ENCODE measurements at places on chromosomes 16 and 17.

GRCh38 chr16:7025616-7026190, 306.9 kb upstream of the RBFOX1 start:
- no peak for DNase-seq

DNA sequence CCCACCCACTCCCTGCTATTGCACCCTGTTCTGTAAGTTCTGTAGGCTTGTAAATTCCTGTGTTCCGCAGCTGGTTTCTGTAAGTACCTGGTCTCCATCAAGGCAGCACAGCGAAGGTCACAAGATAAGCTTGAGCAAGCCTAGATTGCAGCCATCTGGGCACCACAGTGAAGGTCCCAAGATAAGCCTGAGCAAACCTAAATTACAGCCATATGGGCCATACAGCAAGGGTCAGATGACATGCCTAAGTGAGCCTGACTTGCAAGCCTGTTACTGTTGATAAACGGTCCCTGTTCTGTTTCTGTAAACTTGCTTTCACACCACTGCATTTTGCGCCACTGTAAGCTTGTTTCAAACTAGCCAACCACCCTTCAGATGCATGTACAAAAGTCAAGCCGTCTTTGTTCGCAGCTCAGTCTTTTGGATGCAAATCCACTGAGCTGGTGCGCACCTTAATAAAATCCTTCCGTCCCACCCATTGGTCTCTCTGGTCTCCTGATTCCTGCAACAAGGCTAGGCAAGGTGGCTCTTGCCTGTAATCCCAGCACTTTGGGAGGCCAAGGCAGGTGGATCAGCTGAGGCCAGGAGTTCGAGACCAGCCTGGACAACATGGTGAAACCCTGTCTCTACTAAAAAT, 42.6 kb upstream of the ATF7IP2 start:
- no peak for DNase-seq

DNA sequence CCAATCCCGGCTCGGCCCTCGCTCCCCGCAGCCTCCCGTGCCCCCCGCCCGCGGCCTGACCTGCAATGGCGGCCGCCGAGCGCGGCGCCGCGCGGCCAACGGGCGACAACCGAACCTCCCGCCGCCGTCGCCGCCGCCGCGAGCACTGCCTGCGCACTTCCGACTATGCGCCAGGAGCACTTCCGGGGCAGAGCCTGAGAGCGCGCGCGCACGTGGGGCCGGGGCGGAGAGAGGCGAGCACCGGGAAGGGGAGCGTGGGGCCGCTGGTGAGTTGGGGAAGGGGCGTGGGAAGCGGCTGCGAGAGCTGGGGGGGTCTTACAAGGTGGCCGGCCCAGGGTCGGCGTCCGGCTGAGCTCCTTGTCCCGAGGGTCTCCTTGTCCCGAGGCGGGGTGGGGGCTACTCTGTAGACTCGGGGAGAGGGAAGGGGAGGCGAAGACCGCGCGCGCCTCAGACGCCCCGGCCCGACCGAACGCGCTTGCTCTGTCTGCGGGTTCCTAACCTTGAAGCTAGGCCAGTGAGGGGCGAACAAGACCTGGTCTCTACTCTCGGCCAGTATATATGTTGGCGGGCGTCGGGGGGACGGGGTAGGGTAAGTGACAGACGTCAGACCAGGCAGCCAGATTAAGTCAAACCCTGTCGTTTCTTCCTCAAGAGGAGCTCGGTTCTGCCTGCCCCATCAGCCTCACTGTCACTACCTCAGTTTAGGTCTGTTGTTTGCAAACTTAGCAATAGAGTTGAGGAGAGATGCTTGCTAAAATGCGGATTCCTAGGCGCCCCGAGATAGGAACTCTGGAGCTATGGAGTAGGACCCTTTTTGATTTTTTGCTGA, at the start of the genes CHTF8 and UTP4:
Gene CHTF8, minus strand, starts transcription at position 165 of the 829 bp plus-strand sequence. CDS start 11,130 bp downstream, outside the sequence.
Gene UTP4, plus strand, starts transcription at position 226 of the 829 bp plus-strand sequence. CDS start 811 bp downstream, outside the sequence.
- DNase-seq = peak; percentile 56

DNA sequence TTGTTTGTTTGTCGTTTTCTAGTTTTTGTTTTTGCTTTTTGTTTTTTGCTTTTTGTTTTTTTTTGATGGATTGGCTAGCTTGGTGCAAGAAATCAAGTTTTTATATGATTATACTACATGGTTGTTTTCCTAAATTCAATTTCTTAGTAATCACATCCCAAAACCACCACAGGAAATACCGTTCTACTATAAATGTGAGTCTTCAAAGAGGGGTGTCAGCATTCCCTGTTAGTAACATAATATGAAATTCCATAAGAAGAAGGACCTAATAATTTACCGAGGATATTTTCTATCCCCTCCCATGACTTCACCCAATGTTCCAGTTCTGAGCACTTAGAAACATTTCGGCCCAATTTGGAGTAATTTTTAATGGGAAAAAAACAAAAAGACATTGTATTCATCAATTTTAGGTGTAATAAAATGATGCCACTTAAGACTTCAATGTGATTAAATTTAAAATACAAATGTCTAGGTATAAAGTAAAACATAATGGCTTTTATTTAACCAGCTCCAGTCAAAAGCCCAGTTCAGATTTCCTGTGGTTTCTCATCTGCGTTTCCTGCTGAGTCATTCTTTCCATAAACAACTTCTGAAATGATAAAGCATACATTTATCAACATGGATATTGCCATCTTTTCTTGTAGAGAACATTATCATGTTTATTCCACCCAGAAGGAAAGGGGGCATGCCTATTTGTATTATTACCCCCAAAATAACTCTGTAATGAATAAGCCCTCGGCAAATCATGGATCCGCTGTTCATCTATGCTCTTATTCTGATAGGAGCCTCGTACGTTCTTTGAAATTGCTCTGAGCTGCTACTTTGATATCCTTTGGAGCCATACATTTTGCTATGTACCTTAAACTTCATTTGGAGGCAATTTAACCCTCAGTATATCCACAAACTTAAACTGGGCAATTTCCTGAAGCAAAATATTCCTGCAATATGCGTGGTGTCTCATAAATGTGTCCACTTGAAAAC, 28.1 kb downstream of the HSBP1 start:
- no peak for DNase-seq

DNA sequence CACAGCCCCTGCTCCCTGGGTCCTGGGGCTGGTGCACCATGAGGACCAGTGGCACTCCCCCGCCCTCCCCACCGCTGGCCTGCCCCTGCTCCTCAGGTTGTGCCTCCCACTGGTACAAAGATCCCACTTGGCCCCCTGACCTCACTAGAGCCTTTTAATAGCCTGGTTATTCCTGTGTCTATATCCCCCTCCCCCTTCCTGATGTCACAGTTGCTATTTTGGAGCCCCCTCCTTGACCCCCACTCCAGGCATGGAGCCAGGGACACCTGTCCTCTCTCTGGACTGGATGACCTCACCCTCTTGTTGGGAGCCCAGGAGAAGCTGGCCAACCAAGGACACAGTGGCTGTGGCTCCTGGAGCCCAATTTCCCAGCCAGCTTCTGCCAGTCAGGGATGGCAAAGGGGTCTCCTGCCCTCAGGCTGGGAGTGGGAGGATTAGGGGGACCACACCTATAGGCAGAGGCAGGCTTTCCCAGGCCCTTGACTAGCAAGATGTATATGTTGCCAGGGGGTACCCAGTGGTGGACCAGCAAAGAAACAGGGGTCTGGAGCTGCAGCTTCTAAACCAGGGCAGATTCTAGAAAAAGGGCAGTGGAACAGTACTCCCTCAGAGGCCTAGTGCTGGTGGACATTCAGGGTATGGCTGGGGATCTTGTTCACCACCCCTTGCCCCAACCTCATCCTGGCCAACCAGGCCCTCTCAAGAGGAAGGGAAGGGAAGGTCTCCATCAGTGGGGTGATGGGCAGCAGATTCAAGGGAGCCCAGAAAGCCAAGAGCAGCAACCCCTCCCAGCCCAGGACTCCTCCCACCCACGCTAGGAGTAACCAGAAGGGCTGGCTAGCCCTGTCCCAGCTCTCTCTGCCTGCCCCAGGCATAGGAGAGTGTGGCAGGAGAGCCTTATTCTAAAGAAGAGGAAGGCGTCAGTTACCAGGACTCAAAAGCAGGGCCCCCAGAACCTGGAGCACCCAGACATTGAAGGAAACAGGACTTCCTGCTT, 10.9 kb downstream of the HDAC5 start:
- no peak for DNase-seq

DNA sequence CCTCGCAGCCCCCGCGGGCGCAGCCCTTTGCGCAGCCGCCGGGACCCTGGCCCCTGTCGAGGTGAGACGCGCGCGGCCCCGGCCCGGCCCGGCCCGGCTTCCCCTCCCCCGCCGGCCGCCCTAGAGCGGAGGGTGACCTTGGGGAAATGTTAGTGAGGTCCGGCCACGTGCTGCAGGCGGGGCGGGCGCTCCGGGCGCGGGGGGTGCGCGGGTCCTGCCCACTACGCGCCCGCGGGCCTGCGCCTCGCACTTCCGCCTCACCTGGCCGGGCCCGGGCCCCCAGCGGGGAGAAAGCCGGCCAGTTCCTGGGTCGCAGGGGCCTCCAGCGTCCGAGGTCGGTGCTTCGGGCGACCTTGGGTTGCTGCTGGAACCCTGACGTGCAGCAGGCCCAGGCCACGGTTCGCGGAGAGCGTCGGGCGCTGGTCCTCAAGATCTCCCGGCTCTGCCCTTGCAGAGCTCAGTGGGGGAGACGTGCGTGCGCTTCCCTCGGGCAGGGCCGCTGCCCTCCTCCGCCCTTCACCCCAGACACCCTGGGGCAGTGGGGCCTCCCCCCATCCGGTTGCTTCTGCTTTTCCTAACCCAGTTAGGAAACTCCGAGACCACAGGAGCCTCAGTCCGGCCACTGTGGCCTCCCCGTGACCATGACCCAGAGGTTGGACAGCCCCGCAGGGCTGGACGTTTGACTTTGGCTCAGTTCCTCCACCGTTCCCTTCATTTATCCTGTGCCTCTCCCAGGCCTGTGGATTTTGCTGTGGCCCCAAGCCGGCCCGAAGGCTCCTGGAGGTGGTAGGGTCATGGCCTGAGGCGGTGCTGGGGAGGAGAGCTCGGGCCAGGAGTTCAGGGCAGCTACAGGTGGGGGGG, 791 bp downstream of the MCRIP2 start:
- no peak for DNase-seq

DNA sequence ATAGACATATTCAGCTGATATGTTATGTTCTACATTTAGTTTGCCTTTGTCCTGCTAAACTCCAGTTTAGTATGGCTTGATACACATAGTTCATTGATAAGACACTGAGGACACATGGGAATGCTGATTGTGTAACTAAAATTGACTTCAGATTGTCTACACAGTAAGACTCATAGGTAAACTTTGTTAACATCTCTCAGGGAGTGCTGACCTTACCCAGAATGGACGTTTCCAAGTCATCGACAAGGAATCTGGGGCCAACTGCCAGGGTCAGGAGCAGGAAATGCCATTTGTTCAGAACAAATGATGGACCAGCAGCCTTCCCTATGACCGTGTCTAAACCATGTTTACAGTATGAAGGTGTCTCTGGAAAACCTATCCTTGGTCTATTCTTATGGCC, 58.7 kb downstream of the DYNLRB2 start:
- DNase-seq = no peak

DNA sequence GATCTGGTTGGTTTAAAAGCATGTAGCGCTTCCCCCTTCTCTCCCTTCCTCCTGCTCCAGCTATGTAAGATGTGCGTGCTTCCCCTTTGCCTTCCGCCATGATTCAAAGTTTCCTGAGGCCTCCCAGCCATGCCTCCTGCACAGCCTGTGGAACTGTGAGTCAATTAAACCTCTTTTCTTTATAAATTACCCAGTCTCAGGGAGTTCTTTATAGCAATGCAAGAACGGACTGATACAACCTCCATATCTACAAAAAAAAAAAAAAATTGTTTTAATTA, 16.6 kb upstream of the PDXDC1 start:
- DNase-seq = no peak

DNA sequence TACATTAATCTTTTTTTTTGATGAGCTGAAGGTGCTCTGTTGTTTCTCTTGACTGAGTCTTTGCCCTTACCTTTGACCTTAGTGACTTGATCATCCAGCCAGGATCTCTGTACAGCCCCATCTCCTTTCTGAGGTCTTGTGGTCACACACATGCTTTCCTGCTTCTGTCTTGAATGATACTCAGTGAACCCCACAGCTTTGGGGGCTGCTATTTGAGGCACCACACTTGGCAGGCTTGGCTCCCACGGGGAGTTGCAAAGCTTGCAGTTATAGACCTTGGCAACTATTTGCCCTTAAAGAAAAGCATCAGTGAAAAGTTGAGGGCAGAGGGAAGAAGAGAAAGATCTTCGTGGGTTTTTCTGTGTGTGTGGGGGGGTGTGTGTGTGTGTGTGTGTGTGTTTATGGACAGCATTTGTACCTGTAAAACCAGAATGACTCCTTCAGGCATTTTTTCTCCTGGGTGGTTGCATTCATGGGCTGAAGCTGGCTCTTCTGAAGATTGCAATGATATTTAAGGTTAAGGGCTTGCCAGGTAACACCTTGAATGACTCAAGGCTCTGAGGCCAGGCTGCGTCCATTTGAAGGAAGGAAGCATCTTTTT, 101.6 kb downstream of the MSI2 start:
- no peak for DNase-seq

- no peak for DNase-seq
Observed at GRCh38 chr16:65666132-65666941, 544.5 kb upstream of the CDH11 start.

- DNase-seq = no peak
Observed at GRCh38 chr16:86511317-86512161, 1.2 kb downstream of the FOXF1 start.

DNA sequence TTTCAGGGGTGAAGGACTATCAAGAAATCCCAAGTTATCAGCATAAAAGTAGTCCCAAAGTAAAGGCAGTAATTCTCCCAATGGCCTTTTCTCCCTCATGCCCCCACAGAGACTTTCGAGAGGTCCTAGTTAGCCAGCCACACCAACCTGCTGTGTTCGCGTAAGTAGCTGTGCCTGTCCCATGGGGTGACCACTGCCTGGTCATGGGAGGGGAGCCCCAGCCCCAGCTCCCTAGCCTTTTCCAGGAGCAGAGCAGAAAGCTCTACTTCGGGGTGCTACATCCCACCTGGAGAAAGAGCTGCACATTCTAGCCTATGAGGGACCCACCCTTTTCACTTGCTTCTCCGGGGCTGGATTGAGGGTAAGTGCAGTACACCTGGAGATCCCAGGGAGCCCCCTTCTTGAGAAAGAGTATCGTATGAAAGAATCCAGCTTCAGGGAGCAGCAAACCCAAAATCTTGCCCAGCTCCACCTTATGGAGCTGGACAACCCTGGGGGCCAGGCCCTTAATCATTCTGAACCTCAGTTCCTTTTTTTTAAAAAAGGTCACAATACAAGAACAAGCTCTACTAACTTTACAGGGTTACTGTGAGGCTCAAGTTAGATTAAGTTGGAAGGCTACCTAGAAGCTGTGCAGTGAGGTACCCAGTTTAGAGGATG, 8.6 kb upstream of the SOST start:
- DNase-seq = no peak
